ENCODE measurements at places on chromosomes 7 and 10. TPM values are rescaled to one million over a fixed set of nuclear protein-coding genes. Genes with fewer than 3 reads are reported as not detected.

GRCh38 chr10:91897421-91897820 is 11.9 kb downstream of the FGFBP3 start:
- H3K36me3 ChIP-seq, result no peaks in the 10 kb centered on the region
- peaks cover 9% of the 10 kb centered on the region for H3K4me1 ChIP-seq
- no peaks in the 10 kb centered on the region for H3K27me3 ChIP-seq
- no peak overlapping the region for H3K27ac ChIP-seq
- H3K4me3 ChIP-seq, result no peak overlapping the region
- no peak for DNase-seq

DNA sequence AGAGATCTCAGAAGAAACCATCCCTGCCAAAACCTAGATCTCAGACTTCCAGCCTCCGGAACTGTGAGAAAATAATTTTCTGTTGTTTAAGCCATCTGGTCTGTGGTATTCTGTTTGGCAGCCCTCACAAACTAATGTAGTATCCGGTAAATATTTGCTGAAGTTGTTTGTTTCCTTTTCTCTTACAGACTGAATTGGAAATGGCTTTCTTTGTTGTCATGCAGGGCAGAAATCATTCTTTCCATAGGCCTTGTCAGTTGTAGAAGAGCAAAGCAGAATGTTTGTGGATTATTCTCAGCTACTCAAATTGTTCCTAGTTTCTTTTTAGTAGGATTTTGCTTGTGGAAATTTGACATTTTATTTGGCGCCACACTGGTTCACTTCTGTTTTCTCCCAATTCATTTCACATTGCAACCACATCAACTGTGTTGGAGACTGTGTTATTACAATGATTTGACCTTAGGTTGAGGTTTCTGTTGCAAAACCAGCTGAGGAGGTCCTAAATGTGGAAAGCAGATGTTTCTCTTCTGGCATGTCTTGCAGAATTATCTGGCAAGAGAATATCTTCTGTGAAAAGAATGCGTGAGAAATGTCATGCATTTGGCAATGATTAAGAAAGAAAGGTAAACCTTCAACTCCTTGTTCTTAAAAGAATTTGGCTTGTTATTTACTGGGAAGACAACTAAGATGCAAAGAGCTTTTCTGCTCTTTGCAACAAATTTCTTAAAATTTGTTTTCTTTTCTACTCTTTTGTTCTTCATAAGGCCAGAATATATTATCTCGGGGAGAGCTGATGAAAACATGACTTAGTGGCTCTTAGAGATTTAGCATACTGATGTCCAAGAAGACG is 25.8 kb downstream of the ACTA2 start:
- no peak overlapping the region for H3K4me3 ChIP-seq
- no peaks in the 10 kb centered on the region for H3K4me1 ChIP-seq
- no peaks in the 10 kb centered on the region for H3K27me3 ChIP-seq
- no peak for DNase-seq
- no peaks in the 10 kb centered on the region for H3K36me3 ChIP-seq

DNA sequence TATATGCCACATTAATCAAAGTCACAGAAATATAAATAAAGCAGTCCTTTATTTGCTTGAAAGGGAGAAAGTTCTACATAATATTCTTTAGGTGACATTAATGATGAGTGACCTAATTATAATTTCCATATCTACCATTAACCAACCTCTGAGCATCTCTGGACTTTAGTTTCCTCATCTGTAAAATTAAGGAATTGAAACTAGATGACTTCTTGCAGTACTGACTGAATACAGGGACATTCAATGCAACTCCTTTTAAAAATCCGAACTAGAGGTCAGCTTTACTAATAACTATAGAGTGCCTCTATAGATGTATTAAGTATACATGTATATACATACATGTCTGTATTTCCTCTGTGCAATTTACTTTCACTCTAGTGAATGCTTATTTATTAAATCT is 3.9 kb downstream of the FMC1 start:
- no peak overlapping the region for H3K4me3 ChIP-seq
- no peak overlapping the region for H3K27ac ChIP-seq
- H3K4me1 ChIP-seq, result peaks cover 3% of the 10 kb centered on the region
- no peak for DNase-seq
- H3K36me3 ChIP-seq, result no peaks in the 10 kb centered on the region

DYNC1I1 gene
- total RNA-seq, result not detected

TNS3 gene
- total RNA-seq, result 9.1 TPM

CROT gene
- total RNA-seq, result 0.07 TPM

SFRP4 gene
- 0.25 TPM for total RNA-seq

CALML3 gene
- not detected for total RNA-seq

DNA sequence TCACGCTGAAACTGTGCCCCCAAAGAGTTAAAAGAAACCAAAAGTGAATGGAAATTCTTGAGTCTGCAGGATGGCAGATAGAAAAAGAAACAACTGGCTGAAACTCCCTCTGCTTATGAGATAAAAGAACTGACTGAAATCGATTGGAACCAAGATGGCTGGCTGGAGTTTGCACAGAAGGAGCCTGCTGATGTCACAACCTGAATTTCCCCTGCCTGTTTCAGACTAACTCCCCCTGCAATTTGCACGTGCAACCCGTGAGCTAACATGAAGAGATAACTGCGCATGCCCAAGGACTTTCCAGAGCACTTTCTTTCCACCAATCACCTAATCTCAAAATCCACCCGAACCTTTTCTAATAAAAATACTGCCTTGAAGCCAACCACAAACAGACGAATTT is 435.5 kb downstream of the CALN1 start:
- no peak for DNase-seq
- H3K27me3 ChIP-seq, result no peaks in the 10 kb centered on the region
- H3K4me3 ChIP-seq, result no peak overlapping the region

ERVW-1 gene
- total RNA-seq, result not detected
